Stimulated activated CD8-positive, alpha-beta memory T cell treated with anti-CD3 and anti-CD28 coated beads, Interleukin-15, amount 100 ng/mL, for 24 hours (primary cell): ENCODE measurements at places on chromosomes 6 and 20.

GRCh38 chr20:21125072-21125848, 622 bp upstream of the KIZ start:
- no peak for DNase-seq

GRCh38 chr6:24195836-24196597, 70.0 kb downstream of the NRSN1 start:
- no peak for DNase-seq

GRCh38 chr20:58389324-58389967, 417 bp downstream of the VAPB start:
- DNase-seq, result no peak

- no peak for DNase-seq
Observed at GRCh38 chr6:74976701-74977100, 229.2 kb downstream of the COL12A1 start.

DNA sequence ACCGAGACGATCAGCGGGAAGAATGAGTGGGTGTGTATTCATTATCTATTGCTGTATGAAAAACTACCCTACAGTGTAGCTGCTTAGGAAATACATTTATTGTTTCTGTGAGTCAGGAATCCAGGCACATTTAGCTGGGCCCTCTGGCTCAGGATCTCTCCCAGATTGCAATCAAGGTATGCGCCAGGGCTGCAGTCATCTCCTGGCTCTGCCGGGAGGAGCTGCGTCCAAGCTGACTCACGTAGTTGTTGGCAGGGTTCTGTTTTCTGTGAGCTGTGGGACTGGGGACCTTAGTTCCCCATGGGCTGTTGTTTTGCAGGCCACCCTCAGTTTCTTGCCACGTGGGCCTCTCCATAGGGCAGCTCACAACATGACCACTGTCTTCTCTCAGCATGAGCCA, 68.2 kb upstream of the FUCA2 start:
- DNase-seq, result no peak

- DNase-seq, result no peak
Observed at GRCh38 chr6:159727717-159728445, 575 bp downstream of the WTAP start.

DNA sequence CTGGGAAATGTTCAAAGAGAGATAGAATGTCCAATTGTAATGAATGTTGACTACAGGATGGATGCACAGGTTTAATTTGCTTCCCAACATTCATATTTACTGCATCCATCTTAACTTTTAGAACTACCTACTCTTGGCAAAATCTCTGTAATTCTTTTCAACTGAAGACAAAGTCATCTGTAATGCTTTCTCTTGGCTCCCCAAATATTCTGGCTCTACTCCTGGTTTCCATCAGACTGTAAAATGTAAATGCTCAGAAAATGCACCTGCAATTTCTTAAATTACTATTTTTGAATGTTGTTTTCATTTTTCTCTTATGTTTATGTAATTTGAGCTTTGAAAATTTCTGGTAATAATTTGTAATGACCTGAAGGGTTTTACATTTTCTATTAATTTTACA, 480.8 kb upstream of the IMPG1 start:
- DNase-seq, result no peak

GRCh38 chr6:13485303-13485702, 2.1 kb downstream of the GFOD1 start:
- DNase-seq, result no peak

DNA sequence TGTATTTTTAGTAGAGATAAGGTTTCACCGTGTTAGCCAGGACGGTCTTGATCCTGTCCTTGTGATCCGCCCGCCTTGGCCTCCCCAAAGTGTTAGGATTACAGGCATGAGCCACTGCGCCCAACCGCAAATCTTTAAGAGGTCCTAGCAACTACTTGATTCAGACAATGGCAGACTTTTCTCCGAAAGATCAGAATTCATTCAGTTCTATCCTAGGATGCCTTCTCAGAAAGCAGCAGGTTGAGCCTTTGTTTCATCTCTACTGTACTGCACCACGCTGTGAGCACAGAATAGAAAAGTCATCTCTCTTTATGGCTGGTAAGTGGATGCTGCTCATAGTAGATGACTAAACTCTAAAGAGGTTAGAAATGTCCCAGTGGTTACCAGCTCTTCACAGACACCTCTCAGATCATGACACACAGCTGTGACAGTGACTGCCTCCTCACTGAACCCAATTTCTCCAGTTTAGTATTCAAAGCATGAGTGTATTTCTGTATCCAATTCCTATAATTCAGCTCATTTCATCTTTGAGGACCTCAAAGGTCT, 6.0 kb upstream of the HSF2 start:
- no peak for DNase-seq

- no peak for DNase-seq
Observed at GRCh38 chr20:57256205-57256604, 10.2 kb downstream of the BMP7 start.

GRCh38 chr6:162177746-162178145, 549.8 kb downstream of the PRKN start:
- DNase-seq, result no peak

DNA sequence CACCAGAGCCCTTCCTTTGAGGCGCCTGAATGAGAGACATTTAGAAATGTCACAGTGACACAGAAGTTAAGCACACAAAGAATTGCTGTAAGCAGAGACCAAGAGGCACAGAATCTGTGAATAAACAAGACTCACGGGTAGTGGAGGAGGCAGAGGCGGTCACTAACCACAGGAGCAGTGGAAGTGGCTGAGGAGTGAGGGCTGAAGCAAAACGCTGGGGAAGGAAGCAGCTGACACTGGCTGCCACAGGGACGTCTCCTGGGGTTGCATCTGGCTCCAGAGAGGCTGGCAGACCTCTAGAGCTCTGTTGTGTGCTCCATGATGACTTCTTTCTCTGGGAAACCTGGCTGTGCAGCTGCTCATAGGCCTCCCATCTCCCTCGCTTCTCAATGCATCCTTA, 65.0 kb upstream of the SLC2A12 start:
- DNase-seq, result no peak

GRCh38 chr6:139699335-139699734, 324.9 kb upstream of the CITED2 start:
- DNase-seq, result no peak

DNA sequence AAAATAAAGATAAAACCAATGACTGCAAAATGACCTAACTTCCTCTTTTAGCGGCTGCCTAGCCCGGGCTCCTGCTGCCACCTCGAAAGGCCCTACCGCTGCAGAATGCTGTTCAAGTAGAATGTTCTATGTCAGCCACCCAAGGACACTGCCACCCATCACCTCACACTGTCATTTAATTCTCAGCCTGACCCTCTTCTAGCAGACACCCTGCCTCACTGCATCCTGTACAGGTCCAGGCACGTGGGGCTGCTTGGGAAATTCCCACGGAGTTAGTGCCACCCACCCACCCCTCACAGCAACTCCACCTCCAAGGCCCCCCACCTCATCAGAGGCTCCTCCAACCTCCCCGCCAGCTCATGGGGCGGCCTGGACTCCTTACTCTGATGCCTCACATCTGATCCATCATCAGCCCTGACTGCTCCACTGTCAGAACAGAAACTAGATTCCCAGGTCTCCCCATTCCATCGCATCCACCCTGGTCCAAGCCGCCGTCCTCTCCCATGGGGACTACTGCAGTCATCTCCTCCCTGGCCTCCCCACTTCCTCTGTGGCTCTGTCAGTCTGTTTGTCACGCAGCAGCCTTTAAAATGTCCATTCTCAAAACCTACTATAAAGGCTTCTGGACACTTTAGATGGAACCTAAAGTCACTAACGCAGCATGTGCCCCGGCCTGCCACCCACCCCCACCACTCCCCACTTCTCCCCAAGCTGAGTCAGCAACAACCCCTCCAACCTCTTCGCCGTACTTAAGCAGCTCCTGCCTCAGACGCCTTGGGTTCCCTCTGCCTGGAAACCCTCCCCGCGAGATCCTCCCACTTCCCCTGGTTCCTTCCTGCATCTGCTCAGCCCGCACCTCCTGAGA, 17.0 kb downstream of the NFATC2 start:
- DNase-seq, result no peak
